ENCODE measurements at places on chromosomes 3 and 15. TPM values are rescaled to one million over a fixed set of nuclear protein-coding genes. Genes with fewer than 3 reads are reported as not detected.
A peak's percentile ranks its signal among the peaks of the same experiment; 100 is the strongest.

The GABRR3 gene
- 0.05 TPM for total RNA-seq

- DNase-seq = no peak
Measured at GRCh38 chr15:57665939-57666338, 40.6 kb upstream of the POLR2M start.

DNA sequence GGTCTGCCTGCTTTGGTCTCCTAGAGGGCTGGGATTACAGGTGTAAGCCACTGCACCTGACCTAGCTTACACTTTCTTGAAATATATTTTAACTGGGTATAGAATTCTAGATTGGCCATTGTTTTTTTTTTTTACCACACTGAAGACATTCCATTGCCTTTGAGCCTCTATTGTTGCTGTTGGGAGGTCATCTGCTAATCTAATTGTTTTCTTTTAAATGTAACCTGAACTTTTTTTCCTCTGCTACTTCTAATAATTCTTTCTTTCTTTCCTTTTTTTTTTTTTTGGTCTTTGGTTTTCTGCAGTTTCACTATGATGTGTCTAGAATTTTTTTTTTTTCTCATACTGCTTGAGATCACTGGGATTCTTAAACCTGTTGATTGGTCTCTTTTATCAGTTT is 28.1 kb downstream of the ERICH6 start:
- no peak for DNase-seq

DNA sequence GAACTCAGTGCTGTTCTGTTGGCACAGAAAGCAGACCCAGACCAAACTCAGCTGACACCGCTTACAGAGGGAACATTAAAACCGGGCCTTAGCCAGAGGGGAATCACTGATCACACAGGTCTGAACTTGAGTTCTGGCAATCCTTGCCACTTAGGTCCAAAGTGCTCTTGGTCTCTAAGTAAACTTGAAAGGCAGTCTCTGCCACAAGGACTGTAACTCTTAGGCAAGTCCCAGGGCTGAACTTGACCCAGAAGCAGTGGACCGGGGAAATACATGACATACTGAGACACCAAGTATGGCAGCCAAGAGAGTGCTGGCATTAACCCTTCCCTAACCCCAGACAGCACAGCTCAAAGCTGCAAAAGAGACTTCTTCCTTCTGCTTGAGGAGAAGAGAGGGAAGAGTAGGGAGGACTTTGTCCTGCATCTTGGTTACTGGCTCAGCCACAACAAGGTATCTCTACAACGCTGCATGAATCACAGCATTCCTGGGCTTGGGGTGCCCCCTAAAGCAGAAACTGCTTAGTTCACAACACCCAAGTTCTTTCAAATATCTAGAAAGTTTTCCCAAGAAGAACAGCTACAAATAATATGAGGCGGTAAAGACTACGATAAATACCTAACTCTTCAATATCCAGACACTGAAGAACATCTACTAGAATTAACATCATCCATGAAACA is 32.5 kb downstream of the NAALADL2 start:
- no peak for DNase-seq

The TTC21A gene
- 1.3 TPM for total RNA-seq

GRCh38 chr3:62817678-62818077 is 57.5 kb downstream of the CADPS start:
- no peak for DNase-seq

The MYEF2 gene
- total RNA-seq = 11.8 TPM

GRCh38 chr15:101121511-101122090 is 130.2 kb downstream of the CHSY1 start:
- no peak for DNase-seq

The ZPLD1 gene
- total RNA-seq = 0.09 TPM

DNA sequence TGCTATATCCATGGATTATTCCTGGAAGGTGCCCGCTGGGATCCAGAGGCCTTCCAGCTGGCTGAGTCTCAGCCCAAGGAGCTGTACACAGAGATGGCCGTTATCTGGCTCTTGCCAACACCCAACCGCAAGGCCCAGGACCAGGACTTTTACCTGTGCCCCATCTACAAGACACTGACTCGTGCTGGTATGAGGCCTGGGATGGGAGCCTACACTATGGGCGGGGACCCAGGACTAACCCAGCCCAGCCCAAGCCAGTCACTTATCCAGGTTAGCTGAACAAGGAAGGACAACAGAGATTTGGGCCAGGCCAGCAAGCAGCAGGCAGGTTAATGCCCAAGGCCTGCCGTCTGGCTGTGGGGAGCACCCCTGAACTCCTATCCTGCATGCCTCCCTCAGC is 45.3 kb downstream of the SEMA3G start:
- no peak for DNase-seq

The ARHGAP11A gene
- 25.2 TPM for total RNA-seq

- DNase-seq = no peak
Measured at GRCh38 chr3:172606021-172606420, 82.8 kb upstream of the TNFSF10 start.

DNA sequence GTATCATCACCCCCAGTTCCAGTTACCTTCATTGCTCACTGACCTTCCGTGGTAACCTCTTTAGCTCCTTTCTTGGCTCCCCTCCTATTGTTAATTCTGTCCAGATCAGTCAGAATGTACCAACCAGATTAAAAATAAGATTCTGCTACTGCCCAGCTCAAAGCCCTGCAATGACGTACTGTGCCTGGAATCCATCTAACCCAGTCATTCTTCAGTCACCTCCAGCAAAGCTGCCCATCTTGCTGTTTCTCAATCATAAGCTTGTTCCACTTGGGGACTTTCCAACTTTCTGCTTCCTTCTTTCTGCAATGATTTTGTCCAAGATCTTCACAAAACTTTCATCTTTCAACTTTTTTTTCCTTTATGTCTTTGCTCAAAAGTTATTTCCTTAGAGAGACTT is 512.0 kb upstream of the ZNF385D start:
- no peak for DNase-seq

DNA sequence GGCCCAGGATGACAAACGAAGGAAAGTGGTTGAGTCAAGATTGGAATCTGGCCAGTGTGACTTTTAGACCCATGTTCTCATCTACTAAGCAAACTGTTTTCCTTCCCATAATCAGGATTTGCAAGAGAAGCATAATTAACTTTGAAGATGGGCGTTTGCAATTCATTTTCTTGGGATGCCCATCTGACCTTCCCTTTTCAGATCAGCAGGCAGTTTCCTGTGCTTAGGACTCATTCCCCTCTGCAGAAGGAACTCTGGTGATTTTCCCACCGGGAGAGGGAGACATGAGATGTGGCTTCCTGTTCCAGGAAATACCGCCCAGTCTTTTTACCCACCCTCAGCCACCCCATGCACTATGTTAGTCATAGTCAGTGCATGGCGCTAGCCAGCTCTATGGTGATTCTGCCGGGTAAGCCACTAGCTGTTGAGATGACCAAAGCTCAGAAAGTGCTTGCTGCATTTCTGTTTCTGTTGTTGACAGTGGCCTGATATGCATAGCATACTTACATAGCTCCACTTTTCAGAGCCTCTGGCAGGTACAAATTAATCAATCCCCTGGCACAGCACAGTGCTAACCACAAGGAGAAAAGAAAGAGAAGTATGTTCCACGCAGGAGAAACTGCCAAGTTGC is 129.4 kb downstream of the VGLL4 start:
- DNase-seq = no peak

- DNase-seq = no peak
Measured at GRCh38 chr3:134721214-134721613, 70.4 kb upstream of the KY start.

The EOMES gene
- total RNA-seq = 1.4 TPM

DNA sequence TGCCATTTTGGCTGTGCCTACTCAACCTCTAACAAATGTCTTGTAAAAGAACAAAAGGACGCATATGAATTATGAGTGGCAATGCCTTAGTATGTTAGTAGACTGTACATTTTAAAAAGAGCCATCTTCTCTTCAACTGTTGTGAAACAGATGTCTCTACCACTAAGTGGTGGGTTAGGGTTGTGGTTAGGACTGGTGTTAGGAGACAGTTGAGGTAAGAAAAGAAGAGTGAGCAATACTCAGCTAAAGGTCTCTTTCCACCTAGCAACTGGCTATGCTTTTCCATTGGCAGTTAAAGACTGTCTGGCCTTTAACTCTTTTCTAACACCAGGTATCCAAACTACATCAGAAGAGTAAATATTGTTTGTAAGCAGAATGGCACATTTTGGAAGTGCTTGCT is 221.7 kb upstream of the TBC1D5 start:
- DNase-seq = peak; percentile 90

GRCh38 chr3:73699327-73699726 is 74.6 kb upstream of the PDZRN3 start:
- no peak for DNase-seq

- DNase-seq = no peak
Measured at GRCh38 chr3:29628795-29629194, 347.9 kb downstream of the RBMS3 start.

The MESP2 gene
- total RNA-seq = 0.19 TPM

DNA sequence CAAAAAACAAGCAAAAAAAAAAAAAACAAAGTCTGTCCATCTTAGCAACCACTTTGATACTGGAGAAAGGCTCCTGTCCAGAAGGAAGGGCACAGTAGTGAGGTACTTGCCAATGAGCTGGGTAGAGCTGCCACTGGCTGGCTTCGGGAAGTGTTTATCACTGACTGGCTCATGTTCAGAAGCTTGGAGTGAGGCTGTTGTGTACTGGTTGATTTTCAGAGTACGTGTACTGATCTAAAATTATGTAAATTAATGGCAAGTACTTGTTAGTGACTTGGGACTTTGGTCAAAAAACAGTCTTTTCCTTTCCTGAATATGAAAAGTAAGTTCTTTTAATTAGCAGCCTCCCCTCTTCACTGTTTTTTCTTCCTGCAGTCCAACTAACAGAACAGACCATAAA is 979 bp upstream of the ZNF621 start:
- no peak for DNase-seq

GRCh38 chr3:53426918-53427317 is 67.5 kb upstream of the CACNA1D start:
- no peak for DNase-seq

GRCh38 chr3:71930056-71930991 is 145.4 kb upstream of the PROK2 start:
- DNase-seq = peak; percentile 55

DNA sequence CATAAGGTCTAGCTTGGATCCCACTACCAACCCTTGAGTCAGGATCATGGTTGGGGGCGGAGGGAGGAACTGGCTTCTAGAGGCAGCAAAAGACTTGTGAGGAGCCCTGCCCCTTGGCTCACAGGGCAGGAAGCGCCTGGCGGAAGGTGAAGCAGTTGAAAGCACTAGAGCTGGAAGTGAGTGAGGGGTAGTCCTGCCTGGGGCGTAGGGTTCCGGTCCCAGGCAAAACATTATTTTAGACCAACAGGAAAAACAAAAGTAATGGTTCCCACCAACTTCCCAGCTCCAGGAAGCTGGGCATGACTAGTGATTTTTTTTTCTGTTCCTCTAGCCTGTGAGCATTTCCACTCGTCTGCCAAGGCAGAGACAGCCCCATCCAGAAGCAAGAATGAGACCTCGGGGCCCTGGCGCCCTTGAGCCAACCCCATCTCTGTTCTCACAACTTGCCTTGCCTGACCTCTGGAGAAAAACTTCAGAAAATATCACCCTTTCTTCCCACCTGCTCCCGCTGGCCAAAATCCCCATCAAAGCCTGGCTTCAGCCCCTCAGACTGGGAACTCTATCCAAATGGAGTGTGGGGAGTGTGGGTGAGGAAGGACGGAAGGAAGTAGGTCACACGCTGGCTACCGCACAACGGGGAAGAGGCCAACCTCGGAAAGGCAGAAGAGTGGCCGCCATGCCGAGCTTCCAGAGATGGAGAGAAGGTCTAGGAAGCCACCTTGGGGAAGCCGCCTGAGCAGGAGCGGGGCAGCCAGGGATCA is 57.5 kb downstream of the RBPMS2 start:
- no peak for DNase-seq

DNA sequence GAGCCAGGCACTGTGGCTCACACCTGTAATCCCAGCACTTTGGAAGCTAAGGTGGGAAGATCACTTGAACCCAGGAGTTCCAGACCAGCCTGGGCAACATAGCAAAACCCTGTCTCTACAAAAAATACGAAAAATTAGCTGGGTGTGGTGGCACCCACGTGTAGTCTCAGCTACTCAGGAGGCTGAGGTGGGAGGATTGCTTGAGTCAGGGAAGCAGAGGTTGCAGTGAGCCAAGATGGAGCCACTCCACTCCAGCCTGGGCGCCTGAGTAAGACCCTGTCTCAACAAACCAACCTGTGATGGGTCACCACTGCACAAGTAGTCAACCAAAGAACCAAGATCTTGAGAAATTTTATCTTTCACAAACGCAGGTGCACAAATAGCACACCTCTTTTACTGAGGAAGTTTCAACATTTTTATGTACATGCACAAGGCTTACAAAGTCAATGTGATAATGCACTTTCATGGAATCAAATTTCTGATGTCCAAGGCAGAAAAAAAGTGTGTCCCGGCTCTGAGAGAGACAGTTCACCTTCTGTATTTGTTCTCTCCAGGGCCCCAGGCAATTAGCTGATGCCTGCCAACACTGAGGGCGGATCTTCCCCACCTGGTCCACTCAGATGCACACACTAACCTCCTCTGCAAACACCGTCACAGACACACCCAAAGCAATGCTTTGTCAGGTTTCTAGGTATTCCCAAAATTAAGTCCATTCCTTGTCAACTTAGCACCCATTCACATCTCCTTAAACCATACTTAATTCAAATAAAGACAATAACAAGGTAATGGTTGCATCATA is 12.4 kb downstream of the ACAA1 start:
- no peak for DNase-seq

- no peak for DNase-seq
Measured at GRCh38 chr3:4425707-4426106, 41.4 kb downstream of the SUMF1 start.

DNA sequence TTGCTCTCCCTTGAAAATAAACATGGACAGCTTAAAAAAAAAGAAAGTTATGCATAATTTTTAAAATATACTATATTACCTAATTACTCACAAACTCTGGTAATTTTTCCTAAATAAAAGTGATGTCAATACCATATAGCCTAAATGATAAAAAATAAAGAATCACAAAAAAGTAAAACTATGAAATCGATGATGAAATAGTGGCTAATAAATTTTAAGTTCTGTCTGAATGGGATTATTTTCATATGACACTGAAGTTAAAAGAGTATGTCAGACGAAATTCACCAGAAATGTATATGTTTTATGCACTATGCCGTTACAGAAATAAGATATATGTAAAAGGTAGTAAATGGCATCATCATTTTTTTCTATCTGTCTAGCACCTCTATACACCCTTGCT is 51.4 kb downstream of the FSIP1 start:
- no peak for DNase-seq

The ARPP21 gene
- total RNA-seq = 136 TPM

- no peak for DNase-seq
Measured at GRCh38 chr15:64324165-64324877, 31.7 kb downstream of the CSNK1G1 start.

The CHRD gene
- 0.24 TPM for total RNA-seq

The SAMD7 gene
- total RNA-seq = not detected

GRCh38 chr3:68757157-68757556 is 175.2 kb downstream of the TAFA4 start:
- no peak for DNase-seq

GRCh38 chr3:150259526-150260397 is 148.3 kb upstream of the TSC22D2 start:
- DNase-seq = no peak

GRCh38 chr3:45666757-45667431 is 22.3 kb upstream of the SACM1L start:
- DNase-seq = no peak

GRCh38 chr3:133477487-133477886 is 77.6 kb downstream of the BFSP2 start:
- DNase-seq = no peak

Data from thymus (tissue), 14 donors.